ENCODE measurements at places on chromosomes 2 and 18. TPM values are rescaled to one million over a fixed set of nuclear protein-coding genes. Genes with fewer than 3 reads are reported as not detected.

Gene TRAF3IP1
- total RNA-seq, result 10.9 TPM

DNA sequence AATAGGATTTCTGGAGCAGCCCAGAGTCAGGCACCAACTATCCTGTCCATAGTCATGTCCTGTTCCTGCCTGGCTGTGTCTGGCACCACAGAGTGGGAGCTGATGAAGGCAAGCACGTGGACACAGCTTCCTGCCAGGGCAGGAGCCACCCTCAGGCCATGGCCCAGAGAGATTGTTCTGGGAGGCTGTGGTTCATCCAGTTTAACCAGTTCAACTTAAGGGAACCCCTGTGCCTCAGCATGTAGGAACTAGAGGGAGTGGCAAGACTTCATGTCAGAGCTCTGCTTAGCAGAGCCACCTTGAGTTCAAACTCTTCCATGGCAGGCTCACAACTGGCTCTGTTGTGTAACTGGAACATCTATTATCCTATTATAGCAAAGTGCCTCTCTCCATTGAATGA is 73.2 kb upstream of the NCKAP5 start:
- no peak for DNase-seq

- DNase-seq, result peak; percentile 82
Measured at GRCh38 chr2:43877782-43878464, 39.2 kb downstream of the ABCG8 start.

GRCh38 chr2:218229239-218229638 is 12.2 kb downstream of the ARPC2 start:
- DNase-seq, result peak; percentile 27

Gene HOXD13
- not detected for total RNA-seq

DNA sequence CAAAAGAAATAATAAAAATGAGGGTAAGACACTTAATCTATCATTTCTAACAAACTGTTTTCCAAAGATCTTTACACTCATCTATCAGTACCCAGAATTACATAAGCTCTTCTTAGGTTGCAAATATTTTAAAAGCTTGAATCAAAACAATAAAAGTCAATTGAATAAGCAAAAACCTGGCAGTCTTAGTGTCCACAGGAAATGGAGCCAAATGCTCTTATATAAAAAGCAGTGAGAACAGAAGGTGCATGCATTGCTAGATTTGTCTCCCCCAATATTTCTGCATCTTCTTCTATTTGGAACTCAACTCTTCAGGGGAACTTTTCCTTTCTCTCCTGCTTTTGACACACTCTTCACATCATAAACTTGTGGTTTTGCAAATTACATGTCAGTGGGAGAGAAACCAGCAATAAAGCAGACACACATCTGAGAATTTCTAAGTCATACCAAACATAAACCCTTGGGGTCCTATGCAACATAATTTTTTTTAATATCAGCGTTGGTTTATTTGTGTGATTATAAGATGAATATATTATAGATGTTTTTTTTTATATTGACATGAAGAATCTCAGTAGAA is 343.9 kb upstream of the ACVR2A start:
- no peak for DNase-seq

DNA sequence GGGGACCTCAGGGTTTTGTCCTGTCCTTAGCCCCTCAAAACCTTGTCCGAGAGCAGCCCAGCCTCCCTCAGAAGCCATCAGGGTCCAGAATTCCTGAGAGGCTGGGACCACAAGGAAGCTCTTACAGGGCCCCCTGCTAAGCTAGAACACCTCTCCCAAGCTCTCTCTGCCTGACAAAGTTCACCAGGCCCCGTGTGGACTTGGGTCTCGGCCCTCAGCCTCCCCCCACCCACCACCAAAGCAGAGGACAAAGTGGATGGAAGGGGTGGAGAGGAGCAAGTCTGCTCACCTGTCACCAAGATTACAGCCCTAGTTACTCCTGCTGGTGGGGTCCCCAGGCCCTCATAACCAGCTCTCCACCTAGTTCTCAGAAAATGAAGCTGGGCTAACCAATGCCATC is 16.8 kb downstream of the RAB11FIP5 start:
- DNase-seq, result no peak

- DNase-seq, result no peak
Measured at GRCh38 chr18:10378688-10379420, 75.6 kb upstream of the APCDD1 start.

Measured in body of pancreas (tissue), 4 donors.